SW 1271 (cell line): ENCODE measurements at places on chromosomes 6 and 20.

GRCh38 chr20:57804470-57805250 is 94.8 kb upstream of the PMEPA1 start:
- no peak for DNase-seq

DNA sequence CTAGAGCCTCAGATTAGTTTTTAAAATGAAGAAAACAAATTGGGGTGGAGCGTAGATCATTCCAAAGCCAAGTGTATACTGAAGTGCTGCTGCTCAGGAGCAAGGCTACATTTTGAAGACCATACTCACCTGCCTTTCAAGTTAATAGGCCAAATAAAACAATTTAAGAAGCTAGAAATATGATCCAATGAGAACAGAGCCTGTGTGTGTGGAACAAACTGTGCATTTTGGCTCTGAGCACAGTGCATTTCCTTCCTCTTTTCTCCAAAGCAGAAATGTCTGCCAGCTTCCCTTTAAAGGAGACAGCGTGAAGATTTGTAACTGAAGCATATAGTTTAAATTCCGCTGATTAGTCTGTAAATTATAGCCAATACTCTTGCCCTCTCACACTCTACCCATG is 3.2 kb upstream of the IFNGR1 start:
- no peak for DNase-seq

DNA sequence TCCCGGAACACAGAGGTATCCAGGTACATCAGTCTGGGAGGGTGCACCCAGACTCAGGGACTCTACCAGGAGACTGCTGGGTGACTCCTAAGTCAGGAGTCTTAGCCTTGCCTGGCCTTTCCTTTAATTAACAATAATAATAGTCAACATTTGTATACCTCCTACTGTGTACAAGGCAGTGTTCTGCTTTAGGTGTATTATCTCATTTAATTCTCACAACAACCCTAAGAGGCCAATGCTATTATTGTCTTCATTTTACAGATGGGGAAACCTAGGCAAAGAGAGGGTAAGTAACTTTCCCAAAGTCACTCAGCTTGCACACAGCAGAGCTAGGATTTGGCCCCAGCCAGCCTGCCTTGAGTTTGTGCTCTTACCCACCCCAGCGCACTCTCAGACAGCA is 39.6 kb downstream of the MRPL14 start:
- no peak for DNase-seq

GRCh38 chr6:106510090-106510970 is 119.0 kb downstream of the RTN4IP1 start:
- DNase-seq: no peak

DNA sequence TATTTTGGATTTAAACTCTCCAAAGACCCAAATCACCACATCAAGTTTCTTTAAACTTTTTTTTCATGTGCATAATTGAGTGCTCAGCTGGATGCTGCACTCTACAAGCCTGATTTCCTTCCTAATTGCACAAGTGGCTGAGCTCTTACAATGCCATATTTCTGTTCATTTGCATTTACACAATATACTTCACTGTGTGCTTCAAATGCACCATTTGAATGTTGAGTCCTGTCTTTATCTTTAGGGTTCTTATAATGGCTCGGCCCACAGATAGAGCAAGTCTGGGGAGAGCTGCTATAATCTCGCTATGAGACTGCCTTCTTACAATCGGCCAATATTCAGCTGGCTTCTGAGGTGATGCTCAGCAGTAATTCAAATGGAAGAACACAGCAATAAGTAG is 200.6 kb upstream of the MAP3K7 start:
- DNase-seq: no peak

GRCh38 chr20:24449026-24449720 is 20.3 kb upstream of the SYNDIG1 start:
- no peak for DNase-seq

DNA sequence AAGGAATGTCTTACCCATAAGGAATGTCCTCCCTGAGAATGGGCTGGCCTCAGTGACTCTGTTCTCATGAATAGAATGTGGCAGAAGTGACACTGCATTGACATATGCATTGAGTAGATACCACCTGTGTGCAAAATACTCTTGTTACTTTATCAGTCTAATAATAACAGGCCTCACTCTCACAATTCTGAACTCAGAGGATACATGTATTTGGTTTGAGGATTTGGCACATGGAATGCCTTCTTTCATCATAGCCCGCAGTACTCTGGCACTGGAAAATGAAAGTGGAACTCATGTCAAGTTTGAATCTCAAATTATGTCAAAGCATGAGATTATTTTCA is 52.9 kb upstream of the PLCB4 start:
- no peak for DNase-seq

DNA sequence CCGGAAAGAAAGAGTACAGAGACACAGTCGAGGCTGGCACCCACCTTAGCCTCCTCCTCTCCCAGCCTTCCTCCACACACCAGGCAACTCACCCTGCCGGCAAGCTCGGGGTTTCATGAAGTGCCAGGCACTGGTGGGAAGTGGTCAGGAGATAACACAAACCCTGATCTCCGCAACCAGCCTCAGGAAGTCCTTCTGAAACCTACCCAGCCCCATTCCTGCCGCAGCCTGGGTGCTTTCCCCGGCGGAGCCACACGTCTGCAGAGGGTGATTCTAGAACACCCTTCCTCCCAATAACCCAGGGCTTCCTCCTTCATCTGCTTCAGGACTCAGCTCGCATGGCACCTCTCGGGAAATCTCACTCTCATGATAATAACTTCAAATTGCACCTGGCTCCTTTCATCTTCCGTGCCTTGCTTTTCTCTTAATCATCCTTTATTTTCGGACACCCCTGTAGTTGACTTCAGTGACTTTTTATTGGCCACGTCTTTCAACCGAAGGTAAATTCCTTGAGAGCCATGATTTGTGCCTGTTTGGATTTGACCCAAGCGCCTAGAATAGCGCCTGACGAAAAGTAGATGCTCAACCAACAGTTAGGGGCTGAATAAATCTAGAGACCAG is 8.7 kb upstream of the HLA-E start:
- no peak for DNase-seq

GRCh38 chr6:24329451-24329850 is 28.4 kb downstream of the DCDC2 start:
- no peak for DNase-seq

DNA sequence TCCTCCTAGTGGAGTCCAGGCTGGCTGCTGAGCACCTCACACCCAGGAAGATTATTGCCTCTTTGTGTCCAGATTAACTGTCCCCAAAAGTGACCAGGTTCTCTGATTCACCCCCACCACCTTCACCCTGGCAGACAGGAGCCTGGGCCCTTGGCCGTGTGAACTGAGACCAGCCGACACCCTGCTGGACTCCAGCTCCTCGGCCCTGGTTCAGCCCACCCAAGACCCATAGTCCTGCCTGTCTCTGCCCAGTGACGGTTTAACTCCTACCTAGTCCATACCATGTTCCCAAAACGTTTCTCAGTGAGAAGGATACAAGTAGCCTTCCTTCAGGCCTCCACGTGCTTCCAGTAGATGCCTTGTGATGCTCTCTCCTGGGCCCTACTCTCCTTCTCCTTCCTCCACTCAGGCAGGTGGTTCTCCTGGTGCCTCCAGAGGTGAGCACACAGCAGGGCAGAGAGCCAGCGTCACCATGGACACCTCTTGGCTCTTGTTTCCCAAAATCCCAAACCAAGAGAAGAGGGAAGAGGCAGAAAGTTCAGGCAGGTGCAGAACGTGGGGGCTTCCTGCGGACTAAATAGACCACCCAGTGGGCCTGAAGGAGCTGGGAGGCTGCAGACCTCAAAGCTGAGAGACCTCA is 134.4 kb upstream of the CST7 start:
- DNase-seq: no peak

DNA sequence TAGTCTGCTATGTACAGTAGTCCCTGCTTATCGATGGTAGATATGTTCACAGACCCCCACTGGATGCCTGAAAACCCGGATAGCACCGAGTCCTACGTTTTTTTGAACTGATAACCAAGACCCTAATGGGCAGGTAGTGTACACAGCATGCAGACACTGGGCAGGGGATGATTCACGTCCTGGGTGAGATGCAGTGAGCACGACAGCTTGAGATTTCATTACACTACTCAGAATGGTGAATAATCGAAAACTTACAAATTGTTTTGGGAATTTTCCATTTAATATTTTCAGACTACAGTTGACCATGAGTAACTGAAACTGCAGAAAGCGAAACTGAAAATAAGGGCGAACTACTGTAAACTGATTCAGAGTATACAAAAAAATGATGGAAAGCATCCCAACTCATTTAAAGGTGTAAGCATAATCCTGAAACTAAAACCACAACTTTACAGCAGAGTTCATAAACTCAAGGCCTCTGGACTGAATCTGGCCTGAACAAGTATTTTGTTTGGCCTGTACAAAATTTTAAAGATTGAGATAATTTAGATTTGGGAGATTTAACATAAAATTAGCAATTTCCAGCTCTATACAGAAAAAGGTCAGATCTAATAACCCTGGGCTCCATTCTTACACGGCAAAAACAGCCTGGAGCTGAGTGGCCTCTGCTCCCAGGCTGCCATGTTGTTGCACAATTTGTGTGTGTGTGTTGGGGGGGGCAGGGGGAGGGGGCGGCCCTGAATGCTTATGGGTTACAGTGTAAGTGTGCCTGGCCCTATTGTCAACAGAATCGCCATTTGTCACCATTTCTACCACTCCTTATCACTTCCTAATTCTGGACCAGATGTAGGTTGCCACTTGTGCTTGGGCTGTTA is 34.9 kb downstream of the RNF24 start:
- DNase-seq: peak; percentile 76

DNA sequence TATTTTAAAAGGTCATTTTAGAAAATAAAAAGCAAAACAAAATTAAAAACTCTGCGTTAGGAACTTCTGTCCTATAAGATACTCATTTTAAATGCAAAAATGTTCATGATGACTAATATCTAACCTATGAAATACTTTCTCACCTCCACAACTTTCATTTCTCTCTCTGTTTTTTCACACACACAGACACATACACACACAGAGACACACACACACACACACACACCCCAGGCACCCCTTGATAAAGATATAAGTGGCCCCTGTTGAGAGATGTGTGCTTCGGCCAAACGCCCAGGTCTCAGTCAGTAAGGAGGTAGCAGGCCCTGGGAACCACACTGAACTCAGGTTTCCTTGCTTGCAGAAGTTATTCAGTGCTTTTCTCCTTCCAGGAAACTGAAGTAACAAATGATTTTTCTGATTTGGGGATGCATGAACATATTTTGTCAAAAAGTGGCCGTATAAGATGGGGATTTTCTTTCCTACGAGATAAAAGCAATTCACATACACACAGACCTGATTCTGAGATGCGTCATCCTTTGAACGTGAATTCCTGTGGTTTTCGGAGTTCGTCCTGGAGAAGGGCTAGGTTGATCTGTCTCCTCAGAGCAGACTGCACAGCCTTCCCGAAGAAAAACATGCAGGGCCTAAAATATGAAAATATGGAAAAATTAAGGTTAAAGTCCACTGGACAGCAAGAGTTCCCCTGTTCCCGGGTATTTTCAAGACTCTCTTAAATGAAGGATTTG is 306.8 kb upstream of the FOXQ1 start:
- DNase-seq: no peak
